NCI-H2029 treated with DMSO at 0.1 percent for 48 hours (cell line): ENCODE measurements at places on chromosomes 12 and 14.

DNA sequence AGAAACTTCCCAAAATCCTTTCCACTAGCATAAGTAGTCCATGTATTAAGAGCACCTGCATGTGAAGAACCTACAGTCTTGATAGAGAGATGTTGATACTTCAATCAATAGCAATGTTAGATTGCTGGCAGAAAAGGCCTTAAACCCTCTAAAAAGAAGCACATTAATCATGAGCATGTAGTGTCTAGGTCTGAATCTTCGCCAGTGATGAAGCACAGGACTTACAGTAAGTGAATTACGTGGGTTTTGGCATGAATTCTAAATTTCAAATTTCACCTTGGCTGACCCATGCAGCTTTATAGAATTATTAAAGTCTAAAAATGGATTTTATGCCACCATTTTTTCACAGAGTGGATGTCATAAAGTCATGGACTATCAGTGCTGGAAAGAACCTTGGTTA lies 791.6 kb upstream of the NOVA1 start:
- no peak for DNase-seq

DNA sequence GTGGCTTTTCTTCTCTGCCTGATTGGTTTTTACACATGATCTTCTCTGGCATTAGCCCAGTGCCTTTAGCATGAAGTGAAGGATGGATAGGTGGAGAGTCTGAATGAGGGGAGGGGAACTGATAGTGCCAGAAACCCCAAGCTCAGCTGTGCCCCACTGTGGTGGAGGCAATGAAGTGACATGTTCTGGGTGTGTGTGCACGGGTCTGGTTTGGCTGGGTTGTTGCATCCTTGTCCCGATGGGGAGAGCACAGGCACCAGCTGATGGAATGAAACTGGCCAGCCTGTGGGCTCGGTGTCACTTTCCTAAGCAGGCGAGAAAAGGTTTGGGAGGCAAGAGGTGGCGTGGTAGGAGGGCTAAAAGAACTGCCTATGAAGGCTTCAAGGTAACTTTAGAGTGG lies 65.3 kb downstream of the CACNA1C start:
- no peak for DNase-seq

DNA sequence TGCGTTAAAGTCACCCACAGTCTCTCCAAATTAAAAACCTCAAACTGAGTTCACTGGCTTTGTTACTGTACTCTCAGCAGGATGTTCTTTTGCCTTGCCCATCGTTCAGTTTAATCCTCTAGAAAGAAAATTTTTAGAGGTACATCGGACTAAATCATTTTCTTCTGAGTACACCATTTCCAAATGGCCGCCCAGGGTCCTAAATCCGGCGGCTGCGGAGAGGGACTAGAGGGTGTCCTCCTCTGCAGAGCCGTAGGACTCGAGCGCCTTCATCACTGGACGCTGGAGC lies 1.4 kb downstream of the LIN7A start:
- no peak for DNase-seq

- no peak for DNase-seq
These were observed 249.5 kb upstream of the DCN start for GRCh38 chr12:91432089-91432488.

GRCh38 chr14:93645200-93645599 lies 143.1 kb downstream of the PRIMA1 start:
- DNase-seq = no peak

DNA sequence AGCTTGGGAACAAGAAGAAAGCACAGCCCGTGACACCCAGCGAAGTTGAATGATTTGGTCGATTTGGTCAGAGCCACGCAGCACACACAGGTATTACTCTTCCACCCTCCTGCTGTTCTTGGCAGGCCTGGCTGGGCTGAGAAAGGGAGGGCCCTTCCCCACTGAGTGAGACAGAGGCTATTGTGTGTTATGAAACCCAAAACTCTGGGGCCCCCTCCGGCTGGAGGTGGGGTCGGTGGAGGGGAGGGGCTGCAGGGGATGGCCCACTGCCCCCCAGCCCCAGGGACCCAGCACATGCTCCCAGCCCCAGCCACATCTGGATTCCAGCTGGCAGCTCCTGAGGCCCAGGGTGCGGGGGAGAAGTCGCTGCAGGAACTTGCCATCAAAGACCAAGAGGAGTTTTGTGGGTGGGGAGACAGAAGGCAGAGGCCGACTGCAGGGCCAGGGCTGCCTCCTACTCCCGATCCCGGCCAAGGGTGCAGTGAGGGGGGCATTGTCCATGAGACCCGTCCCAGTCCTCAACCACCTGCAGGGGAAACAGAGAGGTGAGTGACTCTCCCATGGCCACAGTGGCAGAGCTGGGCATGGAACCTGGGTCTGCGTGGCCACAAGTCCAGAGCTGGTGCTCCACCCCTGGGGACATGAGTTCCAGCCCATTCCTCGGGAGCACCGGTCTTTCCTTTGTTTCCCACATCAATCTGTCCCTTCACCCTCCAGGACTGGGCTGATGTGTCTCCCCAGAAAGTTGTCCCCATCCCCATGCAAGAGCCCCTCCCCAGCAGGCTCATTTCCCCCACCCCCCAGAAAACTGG lies 8.7 kb downstream of the TMEM119 start:
- DNase-seq = no peak

DNA sequence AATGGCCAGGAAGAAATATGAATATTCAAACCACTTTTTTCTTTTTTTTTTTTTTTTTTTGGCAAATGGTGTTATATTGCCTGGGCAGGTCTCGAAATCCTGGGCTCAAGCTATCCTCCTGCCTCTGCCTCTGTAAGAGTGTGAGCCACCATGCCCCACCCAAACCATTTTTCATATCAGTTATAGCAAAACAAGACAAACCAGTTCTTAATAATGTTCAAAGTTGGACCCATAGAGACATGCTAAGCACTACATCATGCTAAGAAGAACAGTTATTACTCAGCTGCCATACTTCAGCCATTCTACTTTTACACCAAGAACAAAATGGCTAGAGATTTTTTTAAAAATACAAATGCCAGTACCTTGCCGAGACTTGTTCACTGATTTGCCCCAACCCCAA lies 25.5 kb downstream of the EIF2S1 start:
- no peak for DNase-seq

- no peak for DNase-seq
These were observed 14.2 kb downstream of the FAM161B start for GRCh38 chr14:73935666-73936065.

GRCh38 chr12:68508576-68508975 lies 102.1 kb upstream of the RAP1B start:
- no peak for DNase-seq

DNA sequence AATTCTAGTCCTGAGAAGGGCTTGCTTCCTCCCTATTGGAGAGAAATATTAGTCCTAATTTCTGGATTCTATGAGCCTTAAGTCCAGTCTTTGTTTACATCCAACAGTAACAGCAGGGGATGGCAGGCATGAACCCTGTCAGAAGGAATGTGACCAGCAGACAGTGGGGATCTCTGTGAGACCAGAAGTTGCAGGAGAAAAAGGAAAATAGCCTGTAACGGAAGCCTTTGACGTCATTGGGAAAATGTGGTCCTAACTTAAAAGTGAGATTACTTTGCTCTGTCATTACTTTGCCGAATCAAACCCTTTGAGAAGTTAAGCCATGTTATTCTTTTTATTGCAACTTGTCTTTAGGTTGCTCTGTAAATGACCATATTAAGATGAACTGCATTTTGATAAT lies 218.2 kb upstream of the PRICKLE1 start:
- no peak for DNase-seq

DNA sequence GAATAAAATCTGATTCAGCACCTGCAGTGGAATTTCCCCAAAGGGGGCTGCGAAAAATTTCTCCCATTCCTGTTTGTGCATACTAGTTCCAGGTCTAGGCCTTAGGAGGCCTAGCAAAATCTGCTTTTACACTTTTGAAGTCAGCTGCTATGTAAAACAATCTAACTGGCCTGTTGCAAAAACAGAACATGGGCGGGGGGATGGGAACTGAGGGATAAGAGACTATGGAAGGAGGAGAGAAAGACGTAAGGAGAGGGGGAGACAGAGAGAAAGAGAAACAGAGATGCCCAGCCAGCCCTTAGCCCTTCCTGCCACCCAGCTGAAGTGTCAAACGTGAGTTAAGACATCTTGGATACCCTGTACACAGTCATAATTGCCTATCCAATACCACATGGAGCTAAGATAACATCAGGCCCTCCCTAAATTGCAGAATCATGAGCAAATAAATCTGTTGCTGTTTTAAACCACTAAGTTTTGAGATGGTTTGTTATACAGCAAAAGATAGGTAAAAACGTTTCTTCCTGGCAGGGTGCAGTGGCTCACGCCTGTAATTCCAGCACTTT lies 45.6 kb downstream of the SPTLC2 start:
- DNase-seq = no peak

DNA sequence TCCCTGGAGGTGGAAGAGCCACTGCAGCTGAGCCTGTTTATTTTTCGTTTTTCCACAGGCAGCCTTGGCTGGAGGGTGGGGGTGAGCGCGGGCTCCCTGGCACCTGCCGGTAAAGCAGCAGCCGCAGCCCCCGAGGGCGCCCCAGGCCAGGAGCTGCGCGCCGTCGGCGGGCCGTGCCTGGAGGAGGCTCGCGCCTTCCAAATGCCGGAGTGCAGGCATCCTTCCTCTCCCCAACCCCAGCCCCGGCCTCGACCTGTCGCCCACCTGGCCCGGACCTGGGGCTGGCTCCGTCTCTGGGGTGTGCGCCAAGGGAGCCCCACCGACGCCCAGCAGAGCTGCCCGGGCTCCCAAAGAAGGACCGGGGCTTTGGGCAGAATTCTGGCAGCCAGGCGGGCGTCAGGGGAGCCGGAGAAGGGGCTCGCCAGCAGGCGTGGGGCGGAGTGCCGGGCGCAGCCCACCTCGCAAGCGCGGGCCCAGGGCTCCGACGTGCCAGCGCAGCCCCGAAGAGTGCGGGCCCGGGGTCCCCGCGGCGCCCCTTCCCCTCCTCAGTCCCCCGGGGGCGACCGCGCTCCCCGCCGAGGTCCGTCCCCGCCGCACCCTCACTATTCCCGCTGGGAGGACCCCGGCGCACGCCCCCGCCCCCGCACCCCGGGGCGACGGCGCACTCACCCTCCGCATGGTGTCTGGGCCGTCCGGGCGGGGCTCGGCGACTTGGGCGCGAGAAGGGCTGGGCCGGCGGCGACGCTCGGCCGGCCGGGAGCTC lies 130.3 kb downstream of the NDUFA12 start:
- DNase-seq = no peak

DNA sequence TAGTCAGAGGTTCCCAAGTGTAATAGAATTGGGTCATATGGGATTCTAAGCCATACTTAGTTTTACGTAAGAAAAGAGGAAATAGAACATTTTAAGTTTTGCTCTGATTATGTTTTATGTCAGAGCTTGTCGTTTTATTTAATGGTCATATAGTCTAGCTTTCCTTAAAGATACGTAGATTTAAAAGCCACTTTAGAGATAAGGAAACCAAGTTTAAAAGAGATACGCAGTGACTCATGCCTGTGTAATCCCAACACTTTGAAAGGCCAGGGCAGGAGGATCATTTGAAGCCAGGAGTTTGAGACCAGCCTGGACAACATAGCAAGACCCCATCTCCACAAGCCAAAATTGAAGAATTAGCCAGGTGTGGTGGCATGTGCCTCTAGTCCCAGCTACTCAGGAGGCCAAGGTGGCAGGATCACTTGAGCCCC lies 19.5 kb downstream of the MAPK1IP1L start:
- no peak for DNase-seq

DNA sequence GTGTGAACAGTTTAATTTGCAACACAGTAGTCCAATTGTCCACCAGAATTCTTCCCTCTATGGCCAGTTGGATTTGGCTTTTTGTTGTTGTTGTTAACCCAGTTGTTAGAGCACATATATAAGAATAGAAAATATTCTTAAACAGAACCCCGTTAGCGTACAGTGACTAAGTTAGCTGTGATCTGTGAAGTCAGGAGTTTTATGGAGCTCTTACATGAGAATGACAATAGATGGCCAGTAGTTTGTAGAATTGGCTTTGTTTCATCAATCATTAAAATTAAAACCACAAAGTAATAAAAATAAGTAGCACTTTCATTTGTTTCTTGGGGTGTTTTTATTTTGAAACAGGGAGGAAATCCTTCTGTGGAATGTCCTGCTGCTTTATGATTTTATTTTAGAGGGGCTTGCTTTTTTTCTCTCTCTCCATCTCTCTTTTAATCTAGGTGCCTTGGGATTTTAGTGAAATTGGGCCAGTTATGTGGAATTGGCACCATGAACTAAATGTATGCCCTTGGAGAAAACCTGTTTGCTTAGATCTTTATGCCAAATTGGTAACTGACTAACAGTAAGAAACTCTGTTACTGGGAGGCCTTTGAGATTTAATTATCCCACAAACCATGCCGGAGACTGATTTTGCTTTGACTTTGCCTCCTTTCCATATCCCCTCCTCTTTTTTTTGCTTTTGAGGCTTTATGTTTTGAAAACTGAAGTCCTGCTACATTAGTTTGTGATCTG lies 22.9 kb downstream of the FBXW8 start:
- no peak for DNase-seq

DNA sequence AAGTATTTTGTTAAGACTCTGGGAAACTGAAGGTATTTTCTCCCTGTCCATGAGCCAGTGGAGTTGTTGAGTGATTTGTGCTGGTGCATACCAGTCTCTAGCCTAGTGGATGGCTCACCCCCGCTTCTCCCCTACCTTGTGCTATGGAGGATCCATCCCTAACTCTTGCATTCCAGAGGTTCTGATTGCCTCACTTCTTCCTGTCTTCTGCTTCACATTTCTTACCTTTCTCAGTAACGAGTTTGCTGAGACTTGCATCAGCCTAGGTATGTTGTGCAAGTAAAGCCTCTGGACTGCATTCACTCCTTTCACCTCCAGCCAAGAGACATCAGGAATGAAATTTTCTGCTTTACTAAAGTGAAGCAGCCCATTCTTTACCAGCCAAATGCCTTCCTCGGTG lies 391.6 kb downstream of the ZFP36L1 start:
- DNase-seq = no peak

GRCh38 chr12:130870442-130871285 lies 1.2 kb upstream of the RAN start:
- no peak for DNase-seq

DNA sequence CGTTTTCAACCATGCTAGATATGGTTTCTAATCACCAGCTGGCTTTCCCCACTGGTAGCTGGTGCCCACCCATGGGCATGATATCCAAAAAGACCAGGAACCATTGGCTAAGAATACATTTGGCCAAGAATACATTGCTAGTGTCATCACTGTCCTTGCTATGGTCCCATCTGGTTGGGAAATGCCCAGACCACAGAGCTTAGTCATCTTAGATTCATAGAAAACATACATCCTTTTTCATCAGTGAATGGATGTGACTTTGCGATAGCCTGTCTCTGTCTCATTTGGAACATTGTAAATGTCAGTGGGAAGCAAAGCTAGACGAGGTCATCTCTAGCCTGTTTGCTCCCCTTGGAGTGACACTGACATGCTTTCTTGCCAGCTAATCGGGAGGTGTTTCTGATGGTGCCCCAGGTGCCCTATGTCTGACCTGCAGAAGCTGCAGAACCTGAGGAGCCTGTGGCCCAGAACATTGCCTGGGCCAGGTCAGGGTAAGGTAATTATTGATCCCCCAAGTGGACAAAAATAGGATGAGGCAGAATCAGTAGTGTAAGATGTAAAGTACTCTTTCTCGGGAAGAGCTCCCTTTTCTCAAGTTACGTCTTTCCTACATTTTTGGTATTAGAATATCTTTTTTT lies 194.8 kb downstream of the SLC41A2 start:
- no peak for DNase-seq

GRCh38 chr12:26697217-26697616 lies 135.8 kb downstream of the ITPR2 start:
- DNase-seq = no peak

GRCh38 chr12:116484807-116485206 lies 74.4 kb upstream of the MAP1LC3B2 start:
- DNase-seq = no peak

GRCh38 chr12:109962398-109962797 lies 33.8 kb downstream of the GIT2 start:
- no peak for DNase-seq

- DNase-seq = no peak
These were observed 38.2 kb upstream of the INF2 start for GRCh38 chr14:104650981-104651875.
